ENCODE measurements at places on chromosomes 7 and 10.

DNA sequence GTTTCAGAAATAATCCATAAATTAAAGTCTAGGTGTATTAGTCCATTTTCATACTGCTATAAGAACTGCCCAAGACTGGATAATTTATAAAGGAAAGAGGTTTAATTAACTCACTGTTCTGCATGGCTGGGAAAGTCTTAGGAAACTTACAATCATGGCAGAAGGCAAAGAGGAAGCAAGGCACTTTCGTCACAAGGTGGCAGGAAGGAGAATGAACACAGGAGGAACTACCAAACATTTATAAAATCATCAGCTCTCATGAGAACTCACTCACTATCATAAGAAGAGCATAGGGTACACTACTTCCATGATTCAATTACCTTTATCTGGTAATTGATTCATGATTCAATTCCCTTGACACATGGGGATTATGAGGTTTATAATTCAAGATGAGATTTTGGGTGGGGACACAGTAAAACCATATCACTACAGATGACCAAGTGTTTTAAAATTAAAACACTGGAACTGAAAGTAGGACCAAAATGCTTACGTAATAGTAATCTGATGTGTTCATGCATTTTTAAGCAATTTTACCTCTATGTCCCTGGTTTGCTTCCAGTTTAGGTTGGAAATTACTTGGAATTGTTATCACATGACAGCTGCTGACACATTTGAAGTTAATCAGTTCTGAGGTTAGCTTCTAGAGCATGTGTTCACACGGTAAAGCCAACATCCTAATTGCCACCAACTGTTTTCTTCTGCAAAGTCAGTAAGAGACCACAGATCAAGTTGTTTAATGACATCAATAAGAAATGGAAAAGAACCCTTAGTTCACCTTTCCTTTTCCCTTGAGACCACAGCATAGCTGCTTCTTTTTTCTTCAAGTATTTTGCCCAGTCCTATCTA lies 48.4 kb upstream of the SEMA3C start:
- no peak for DNase-seq

- DNase-seq, result peak; percentile 77
These were observed at the start of gene HIPK2 for GRCh38 chr7:139777948-139778841. Gene HIPK2 (minus strand): TSS chr7:139777998. CDS start chr7:139777623, 375 bp downstream.

DNA sequence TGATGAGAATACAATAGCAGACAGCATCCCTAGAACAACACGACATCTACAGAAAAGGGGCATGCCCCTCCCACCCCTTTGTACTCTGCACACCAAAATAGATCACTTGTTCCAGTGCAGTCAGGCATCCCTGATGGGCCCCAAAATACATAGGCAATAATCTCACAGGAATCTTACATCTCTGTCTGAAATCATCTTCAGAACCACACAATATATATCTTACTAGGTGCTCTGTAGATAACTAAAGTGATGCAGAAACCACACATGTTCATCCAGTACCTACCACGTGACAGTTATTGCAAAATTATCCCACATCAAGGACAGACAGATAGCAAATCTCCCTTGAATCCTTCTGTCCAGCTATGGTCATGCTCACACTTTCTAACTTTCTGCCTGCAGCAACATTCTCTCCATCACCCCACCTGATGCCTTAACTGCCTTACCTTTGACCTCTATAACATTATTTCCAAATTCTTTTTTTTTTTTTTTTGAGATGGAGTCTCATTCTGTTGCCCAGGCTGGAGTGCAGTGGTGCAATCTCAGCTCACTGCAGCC lies 30.7 kb downstream of the ST8SIA6 start:
- no peak for DNase-seq

- no peak for DNase-seq
These were observed 60.7 kb downstream of the CD36 start for GRCh38 chr7:80699045-80699638.

GRCh38 chr7:42407021-42407710 lies 170.2 kb upstream of the GLI3 start:
- no peak for DNase-seq

- no peak for DNase-seq
These were observed 2.5 kb downstream of the SH3PXD2A start for GRCh38 chr10:103852856-103853255.

Measured in activated CD8-positive, alpha-beta memory T cell treated with anti-CD3 and anti-CD28 coated beads, Interleukin-2, amount 50 U/mL, for 4 hours (primary cell).